Cardiac muscle cell (in vitro differentiated cells and primary cell): ENCODE measurements at places on chromosomes 1 and 21. TPM values are rescaled to one million over a fixed set of nuclear protein-coding genes. Genes with fewer than 3 reads are reported as not detected.

GRCh38 chr1:173301507-173301906 lies 94.4 kb upstream of the TNFSF4 start:
- H3K36me3 ChIP-seq: no peaks in the 10 kb centered on the region
- H3K27me3 ChIP-seq: no peaks in the 10 kb centered on the region
- peaks cover 25% of the 10 kb centered on the region for H3K4me1 ChIP-seq

DNA sequence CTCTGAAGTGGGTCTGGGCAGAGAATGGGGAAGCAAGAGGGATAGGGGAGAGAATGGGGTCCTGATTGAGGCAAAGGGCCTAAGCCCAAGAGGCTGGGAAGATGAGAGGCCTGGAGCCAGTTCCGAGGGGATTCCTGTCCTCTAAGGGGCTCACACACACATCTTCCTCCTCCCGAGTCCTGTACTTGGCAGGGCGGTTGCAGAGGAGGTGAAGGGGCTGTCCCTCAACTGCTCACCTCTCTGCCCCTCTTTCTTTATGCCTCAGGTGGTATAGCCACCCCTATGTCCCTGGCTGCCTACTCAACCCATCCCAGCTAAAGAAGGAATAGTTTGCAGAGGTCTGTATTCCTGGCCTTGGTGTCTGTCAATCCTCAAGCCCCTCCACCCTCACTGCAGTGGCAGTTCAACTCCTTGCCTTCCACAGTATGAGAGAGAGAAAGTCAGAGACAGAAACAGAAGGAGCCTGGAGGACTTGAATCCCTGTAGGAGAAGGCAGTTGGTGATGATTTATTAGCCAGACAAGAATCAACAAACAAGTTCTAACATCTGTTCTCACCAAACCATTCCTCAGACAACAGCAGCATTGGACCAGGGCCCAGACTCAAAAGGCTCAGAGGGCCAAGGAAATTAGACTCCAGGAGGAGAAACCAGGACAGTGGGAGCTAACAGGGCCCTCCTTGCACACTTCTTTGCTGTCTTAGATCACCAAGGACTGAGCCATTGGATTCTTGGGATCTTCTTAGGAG lies 10.7 kb downstream of the SH2D2A start:
- peaks cover 1% of the 10 kb centered on the region for H3K36me3 ChIP-seq
- H3K27ac ChIP-seq: no peak overlapping the region
- H3K4me3 ChIP-seq: no peak overlapping the region
- peaks cover 7% of the 10 kb centered on the region for H3K4me1 ChIP-seq
- DNase-seq: no peak

- no peak overlapping the region for H3K27ac ChIP-seq
- no peak for DNase-seq
- H3K4me1 ChIP-seq: peaks cover 7% of the 10 kb centered on the region
- H3K27me3 ChIP-seq: peaks cover 19% of the 10 kb centered on the region
- no peaks in the 10 kb centered on the region for H3K36me3 ChIP-seq
- H3K4me3 ChIP-seq: no peak overlapping the region
Measured at GRCh38 chr1:156371553-156372264, 2.7 kb downstream of the RHBG start.

- DNase-seq: no peak
- H3K27ac ChIP-seq: no peak overlapping the region
- no peaks in the 10 kb centered on the region for H3K4me1 ChIP-seq
Measured at GRCh38 chr21:34878501-34878900, 170.6 kb downstream of the RUNX1 start.

SMIM11 gene
- total RNA-seq: 13.9 and 17.4 TPM in 2 replicates

POU3F1 gene
- 0.30 TPM in 1 of 2 replicates, not detected in the other for total RNA-seq

DNA sequence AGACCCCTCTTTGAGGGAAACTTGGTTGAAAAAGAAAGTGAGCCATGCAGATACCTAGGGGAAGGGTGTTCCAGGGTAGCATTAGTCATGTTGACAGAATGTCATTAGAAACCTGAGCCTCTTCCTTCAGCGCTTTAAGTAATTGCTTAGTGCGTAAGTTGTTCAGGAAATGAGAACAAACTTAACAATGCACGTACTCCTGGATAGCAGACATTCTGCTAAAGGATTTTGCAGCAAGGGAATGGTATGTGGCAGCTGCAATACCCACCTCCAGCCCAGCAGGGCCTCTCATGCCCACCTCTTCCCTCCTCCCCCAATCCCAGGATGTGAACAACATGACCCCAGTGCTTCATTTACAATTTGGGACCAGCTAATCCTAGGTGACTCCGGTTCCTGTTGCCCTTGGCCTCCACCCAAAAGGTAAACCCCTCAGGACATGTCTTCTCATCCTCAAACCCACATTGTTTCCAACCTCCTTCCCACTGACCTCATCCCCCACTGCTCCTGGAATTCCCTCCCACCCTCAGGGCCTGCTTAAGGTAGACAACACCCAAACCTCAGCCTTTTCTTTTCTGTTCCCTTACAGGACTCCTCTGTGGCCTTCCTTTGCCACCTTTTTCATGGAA lies 98.0 kb upstream of the BCAR3 start:
- DNase-seq: peak; percentile 69
- H3K27me3 ChIP-seq: peaks cover 17% of the 10 kb centered on the region
- H3K4me1 ChIP-seq: no peaks in the 10 kb centered on the region
- no peak overlapping the region for H3K4me3 ChIP-seq
- H3K27ac ChIP-seq: no peak overlapping the region
- no peaks in the 10 kb centered on the region for H3K36me3 ChIP-seq

GRCh38 chr1:62070384-62071011 lies 124.2 kb upstream of the L1TD1 start:
- H3K27me3 ChIP-seq: no peaks in the 10 kb centered on the region
- no peak overlapping the region for H3K27ac ChIP-seq
- peak; percentile 29 for DNase-seq
- no peaks in the 10 kb centered on the region for H3K36me3 ChIP-seq

CDCA8 gene
- 4.4 and 30.8 TPM in 2 replicates for total RNA-seq

GRCh38 chr1:24027838-24028468 lies 47.8 kb upstream of the SRSF10 start:
- H3K27me3 ChIP-seq: no peaks in the 10 kb centered on the region
- no peaks in the 10 kb centered on the region for H3K4me1 ChIP-seq
- no peaks in the 10 kb centered on the region for H3K36me3 ChIP-seq
- no peak overlapping the region for H3K27ac ChIP-seq
- no peak overlapping the region for H3K4me3 ChIP-seq
- peak; percentile 48 for DNase-seq

GRCh38 chr1:182565537-182565936 lies 23.5 kb downstream of the RNASEL start:
- H3K4me1 ChIP-seq: no peaks in the 10 kb centered on the region
- DNase-seq: no peak
- H3K4me3 ChIP-seq: no peak overlapping the region
- no peak overlapping the region for H3K27ac ChIP-seq
- H3K27me3 ChIP-seq: no peaks in the 10 kb centered on the region

- H3K27ac ChIP-seq: no peak overlapping the region
- H3K4me3 ChIP-seq: no peak overlapping the region
- DNase-seq: peak; percentile 22
- H3K4me1 ChIP-seq: no peaks in the 10 kb centered on the region
- H3K27me3 ChIP-seq: no peaks in the 10 kb centered on the region
Measured at GRCh38 chr1:243930822-243931671, 81.0 kb upstream of the AKT3 start.

GRCh38 chr1:51268634-51269033 lies 32.6 kb downstream of the RNF11 start:
- no peak overlapping the region for H3K4me3 ChIP-seq
- peaks cover 28% of the 10 kb centered on the region for H3K36me3 ChIP-seq
- DNase-seq: peak; percentile 19
- peak overlapping the region; percentile 38 for H3K27ac ChIP-seq
- no peaks in the 10 kb centered on the region for H3K4me1 ChIP-seq

TFF2 gene
- not detected in 2 replicates for total RNA-seq
